CD4-positive, alpha-beta T cell (primary cell): ENCODE measurements at places on chromosomes 5 and 9.
A peak's percentile ranks its signal among the peaks of the same experiment; 100 is the strongest.

DNA sequence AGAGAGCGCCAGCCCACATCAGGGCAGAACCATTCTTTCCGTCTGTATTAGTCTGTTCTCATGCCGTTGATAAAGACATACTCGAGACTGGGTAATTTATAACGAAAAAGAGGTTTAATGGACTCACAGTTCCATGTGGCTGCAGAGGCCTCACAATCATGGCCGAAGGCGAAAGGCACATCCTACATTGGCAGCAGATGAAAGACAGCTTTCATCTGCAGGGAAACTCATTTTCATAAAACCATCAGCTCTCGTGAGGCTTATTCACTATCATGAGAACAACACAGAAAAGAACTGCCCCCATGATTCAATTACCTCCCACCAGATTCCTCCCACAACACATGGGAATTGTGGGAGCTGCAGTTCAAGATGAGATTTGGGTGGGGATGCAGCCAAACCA is 4.7 kb upstream of the FSD1L start:
- H3K36me3 ChIP-seq = no peaks in the 10 kb centered on the region
- DNase-seq = no peak
- H3K27me3 ChIP-seq = no peaks in the 10 kb centered on the region
- H3K4me3 ChIP-seq = no peak overlapping the region
- no peak overlapping the region for H3K27ac ChIP-seq

- H3K27ac ChIP-seq = no peak overlapping the region
- DNase-seq = no peak
- H3K4me3 ChIP-seq = no peak overlapping the region
- H3K36me3 ChIP-seq = no peaks in the 10 kb centered on the region
- peaks cover 6% of the 10 kb centered on the region for H3K4me1 ChIP-seq
These were observed 23.2 kb downstream of the STXBP1 start for GRCh38 chr9:127635201-127635735.

- H3K4me3 ChIP-seq = no peak overlapping the region
- no peak for DNase-seq
- H3K36me3 ChIP-seq = no peaks in the 10 kb centered on the region
- no peak overlapping the region for H3K27ac ChIP-seq
- no peaks in the 10 kb centered on the region for H3K4me1 ChIP-seq
These were observed 459.5 kb upstream of the KLF4 start for GRCh38 chr9:107949061-107949460.

GRCh38 chr5:131795879-131796792 is 681 bp downstream of the FNIP1 start:
- no peaks in the 10 kb centered on the region for H3K36me3 ChIP-seq
- H3K27ac ChIP-seq = peak overlapping the region; percentile 91
- H3K4me3 ChIP-seq = peak overlapping the region; percentile 93
- H3K4me1 ChIP-seq = peaks cover 14% of the 10 kb centered on the region

DNA sequence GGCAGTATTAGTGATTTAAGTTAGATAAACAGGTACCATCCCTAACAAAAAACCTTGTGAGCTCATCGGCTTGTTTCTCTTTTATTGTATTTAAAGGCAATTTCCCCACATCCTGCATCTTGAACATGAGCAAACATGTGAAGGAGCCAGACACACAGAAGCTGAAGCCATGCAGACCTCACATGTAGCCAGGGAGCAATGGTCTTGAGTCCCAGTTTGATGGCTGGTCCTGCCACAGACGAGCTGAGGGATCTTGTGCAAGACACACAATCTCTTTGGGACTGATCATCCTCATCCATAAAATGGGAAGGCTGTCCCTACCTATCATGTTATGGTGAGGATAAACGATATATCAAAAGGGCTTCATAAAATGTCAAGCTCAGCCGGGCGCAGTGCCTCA is 29.6 kb upstream of the XPA start:
- no peaks in the 10 kb centered on the region for H3K4me1 ChIP-seq
- H3K36me3 ChIP-seq = no peaks in the 10 kb centered on the region
- no peak for DNase-seq
- no peak overlapping the region for H3K4me3 ChIP-seq

DNA sequence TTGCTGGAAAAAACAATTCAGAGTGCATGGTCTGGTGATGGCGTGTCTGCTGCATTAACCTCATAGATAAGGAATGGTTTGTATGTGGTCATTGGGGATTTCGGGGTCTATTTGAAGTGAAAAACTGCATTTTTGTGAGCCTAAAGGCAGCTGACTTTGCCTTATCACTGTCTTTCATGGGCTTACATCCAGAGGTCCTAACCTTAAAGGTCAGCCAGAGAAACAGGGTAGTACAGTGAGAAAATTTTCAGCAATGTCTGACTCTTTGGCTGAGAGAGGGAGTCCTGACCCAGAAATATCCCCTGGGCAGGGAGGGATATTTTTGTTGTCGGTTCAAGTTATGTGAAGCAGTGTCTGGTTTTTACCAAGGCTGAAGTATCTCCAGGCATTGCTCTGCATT is 5.7 kb downstream of the PCSK5 start:
- no peak overlapping the region for H3K27ac ChIP-seq
- no peaks in the 10 kb centered on the region for H3K27me3 ChIP-seq
- DNase-seq = no peak
- no peak overlapping the region for H3K4me3 ChIP-seq
- peaks cover 24% of the 10 kb centered on the region for H3K4me1 ChIP-seq
- H3K36me3 ChIP-seq = no peaks in the 10 kb centered on the region

- no peaks in the 10 kb centered on the region for H3K4me1 ChIP-seq
- no peaks in the 10 kb centered on the region for H3K27me3 ChIP-seq
- H3K36me3 ChIP-seq = no peaks in the 10 kb centered on the region
- no peak for DNase-seq
- H3K27ac ChIP-seq = no peak overlapping the region
These were observed 79.6 kb downstream of the PAPPA start for GRCh38 chr9:116233160-116233530.

GRCh38 chr5:169139480-169140050 is 161.4 kb downstream of the SLIT3 start:
- no peaks in the 10 kb centered on the region for H3K36me3 ChIP-seq
- no peak for DNase-seq
- no peaks in the 10 kb centered on the region for H3K4me1 ChIP-seq
- H3K27me3 ChIP-seq = no peaks in the 10 kb centered on the region

GRCh38 chr5:74529101-74529500 is 111.4 kb downstream of the ENC1 start:
- H3K4me3 ChIP-seq = no peak overlapping the region
- H3K27me3 ChIP-seq = no peaks in the 10 kb centered on the region
- H3K36me3 ChIP-seq = no peaks in the 10 kb centered on the region
- no peaks in the 10 kb centered on the region for H3K4me1 ChIP-seq
- no peak overlapping the region for H3K27ac ChIP-seq

DNA sequence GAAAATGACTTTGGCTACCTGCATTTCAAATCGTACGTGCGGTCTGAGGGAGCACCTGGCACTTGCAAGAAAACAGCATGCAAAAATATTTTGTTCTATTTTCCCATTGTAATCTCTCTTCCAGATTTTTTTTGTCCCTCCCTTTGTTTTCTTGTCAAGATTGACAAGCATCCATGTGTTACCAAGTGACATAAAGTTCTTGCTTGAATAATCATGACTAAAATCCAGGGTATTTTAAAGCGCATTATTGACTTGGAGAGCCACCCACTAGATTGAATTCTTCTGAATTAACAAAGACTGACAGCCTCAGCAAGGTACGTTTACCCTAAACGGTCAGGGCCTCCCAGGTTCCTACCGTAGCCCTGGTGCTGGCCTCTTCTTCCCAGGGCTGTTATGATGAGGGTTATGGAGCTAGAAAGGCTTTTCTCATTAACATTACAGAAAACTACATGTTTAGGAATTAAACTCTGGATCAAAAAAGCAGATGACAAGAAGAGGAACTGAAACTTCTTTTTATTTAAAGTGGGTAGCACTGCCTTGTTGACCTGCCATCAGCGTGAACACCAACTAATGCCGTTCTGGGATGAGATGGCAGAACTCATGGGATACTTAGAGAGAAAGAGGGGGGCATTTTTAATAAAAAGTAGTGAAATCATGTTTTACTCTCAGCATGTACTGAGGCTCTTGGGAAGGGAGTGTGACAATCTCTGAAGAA is 297.0 kb downstream of the EFNA5 start:
- H3K4me1 ChIP-seq = no peaks in the 10 kb centered on the region
- H3K27ac ChIP-seq = no peak overlapping the region
- H3K4me3 ChIP-seq = no peak overlapping the region

GRCh38 chr5:135444360-135444759 is 2.8 kb downstream of the DCANP1 start:
- no peaks in the 10 kb centered on the region for H3K27me3 ChIP-seq
- H3K4me3 ChIP-seq = no peak overlapping the region
- H3K4me1 ChIP-seq = no peaks in the 10 kb centered on the region
- no peak for DNase-seq
- H3K36me3 ChIP-seq = no peaks in the 10 kb centered on the region

DNA sequence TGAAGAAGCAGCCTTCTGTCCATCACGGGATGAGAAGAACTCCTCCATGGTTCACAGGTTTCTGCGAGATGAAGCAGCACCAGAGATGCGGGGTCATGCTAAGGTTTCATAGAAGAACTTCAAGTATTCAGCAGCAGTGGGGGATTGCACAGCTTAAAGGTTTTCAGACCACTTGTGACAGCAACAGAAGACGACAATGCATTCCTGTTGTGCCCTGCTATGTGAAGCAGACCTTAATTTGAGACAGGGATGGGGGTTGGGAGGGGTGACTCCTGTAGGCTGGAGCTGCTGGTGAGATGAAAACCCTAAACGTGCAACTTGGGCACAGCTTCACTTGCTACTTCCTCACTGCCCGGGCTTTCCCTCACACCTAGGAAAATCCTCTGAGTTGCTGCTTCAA is 256.0 kb downstream of the SLIT3 start:
- no peaks in the 10 kb centered on the region for H3K4me1 ChIP-seq
- H3K4me3 ChIP-seq = no peak overlapping the region
- H3K27ac ChIP-seq = no peak overlapping the region
- H3K36me3 ChIP-seq = no peaks in the 10 kb centered on the region
- DNase-seq = no peak

GRCh38 chr5:175464942-175465233 is 13.5 kb upstream of the SFXN1 start:
- no peaks in the 10 kb centered on the region for H3K27me3 ChIP-seq
- no peak for DNase-seq
- no peak overlapping the region for H3K27ac ChIP-seq
- H3K4me1 ChIP-seq = peaks cover 7% of the 10 kb centered on the region
- no peaks in the 10 kb centered on the region for H3K36me3 ChIP-seq

- no peaks in the 10 kb centered on the region for H3K36me3 ChIP-seq
- H3K4me3 ChIP-seq = no peak overlapping the region
- H3K27me3 ChIP-seq = no peaks in the 10 kb centered on the region
These were observed 81.9 kb downstream of the PTPN3 start for GRCh38 chr9:109416135-109416706.

- peaks cover 3% of the 10 kb centered on the region for H3K4me1 ChIP-seq
- no peak within 1 kb of the TSS for H3K27ac ChIP-seq
- H3K36me3 ChIP-seq = no peaks in the 10 kb centered on the region
These were observed at the start of gene FRMD3 for GRCh38 chr9:83538172-83538889. FRMD3 (minus strand) TSS chr9:83538401; CDS start chr9:83538231, 170 bp downstream.

DNA sequence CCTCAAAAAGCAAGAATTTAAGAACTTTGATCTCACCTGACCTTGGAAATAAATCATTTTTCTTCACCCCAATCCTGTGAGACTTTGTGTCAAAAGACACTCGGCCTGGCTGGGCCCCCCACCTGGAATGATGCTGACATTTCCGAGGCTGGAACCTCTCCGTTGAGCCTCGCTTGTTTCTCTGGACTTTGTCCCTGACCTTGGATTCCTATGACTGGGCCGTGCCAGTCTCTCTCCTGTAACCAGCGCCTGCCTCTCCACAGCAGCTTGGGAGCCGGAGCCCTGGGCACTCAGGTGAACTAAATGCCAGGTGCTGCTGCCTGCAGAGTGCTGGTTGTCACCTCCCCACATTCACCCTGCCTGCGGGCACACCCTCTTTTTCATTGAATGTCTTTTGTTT is 62.7 kb downstream of the RETREG1 start:
- H3K4me1 ChIP-seq = no peaks in the 10 kb centered on the region
- H3K4me3 ChIP-seq = no peak overlapping the region
- no peak for DNase-seq
- no peaks in the 10 kb centered on the region for H3K36me3 ChIP-seq
